Stimulated activated CD8-positive, alpha-beta memory T cell treated with anti-CD3 and anti-CD28 coated beads, Interleukin-15, amount 100 ng/mL, for 1 hour (primary cell): ENCODE measurements at places on chromosomes 2 and 18.

DNA sequence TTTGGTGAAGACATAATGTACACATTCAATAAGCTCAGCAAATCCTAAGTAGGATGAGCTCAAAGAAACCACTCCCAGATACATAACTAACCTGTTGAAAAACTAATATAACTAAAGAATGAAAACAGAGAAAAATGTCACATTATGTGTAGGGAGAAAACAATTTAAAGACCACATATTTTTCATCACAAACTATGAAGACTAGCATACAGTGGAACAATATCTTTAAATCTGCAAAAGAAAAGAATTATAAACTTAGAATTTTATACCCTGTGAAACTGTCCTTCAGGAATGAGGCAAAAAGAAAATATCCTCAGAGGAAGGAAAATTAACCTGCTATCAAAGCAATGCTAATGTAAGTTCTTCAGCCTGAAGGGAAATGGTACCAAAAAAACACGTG is 151.5 kb downstream of the PIEZO2 start:
- no peak for DNase-seq

DNA sequence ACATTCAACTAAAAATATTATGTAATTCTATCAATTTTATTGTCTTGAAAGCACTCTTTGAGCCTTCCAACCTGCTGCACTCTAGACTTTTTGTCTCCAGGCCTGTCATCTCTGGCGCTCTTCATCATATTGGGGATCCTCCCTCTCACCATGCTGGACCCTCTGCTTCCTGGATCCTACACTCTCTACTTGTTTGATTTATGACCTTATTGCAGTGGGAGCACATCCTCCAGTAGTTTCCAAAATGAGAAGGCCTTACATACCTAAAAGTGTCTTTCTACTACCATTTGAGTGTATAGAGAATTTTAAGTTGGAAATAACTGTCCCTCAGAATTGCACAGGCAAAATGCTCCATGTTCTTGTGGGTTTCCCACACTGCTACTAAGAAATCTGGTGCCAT is 25.2 kb downstream of the PNO1 start:
- no peak for DNase-seq

DNA sequence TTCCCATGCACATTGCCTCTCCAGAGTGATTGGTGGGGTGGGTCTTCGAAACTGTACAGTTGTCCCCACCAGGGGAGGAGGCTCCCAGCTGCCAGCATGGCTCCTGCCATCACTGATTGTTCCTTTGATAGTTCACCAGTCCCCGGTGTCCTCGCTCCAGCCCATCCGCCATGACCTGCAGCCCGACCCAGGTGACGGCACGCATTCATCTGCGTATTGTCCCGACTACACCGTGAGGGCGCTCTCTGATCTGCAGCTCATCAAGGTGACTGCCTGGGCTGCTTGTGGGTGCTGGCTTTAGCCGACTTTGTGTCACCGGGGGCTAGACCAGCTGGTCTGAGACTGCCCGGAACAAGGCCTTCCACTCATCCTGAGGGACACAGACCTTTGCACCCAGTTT is 12.4 kb downstream of the CNNM3 start:
- no peak for DNase-seq

GRCh38 chr2:212618636-212619035 is 80.0 kb upstream of the ERBB4 start:
- no peak for DNase-seq

GRCh38 chr2:104474716-104475115 is 379.2 kb upstream of the POU3F3 start:
- no peak for DNase-seq

DNA sequence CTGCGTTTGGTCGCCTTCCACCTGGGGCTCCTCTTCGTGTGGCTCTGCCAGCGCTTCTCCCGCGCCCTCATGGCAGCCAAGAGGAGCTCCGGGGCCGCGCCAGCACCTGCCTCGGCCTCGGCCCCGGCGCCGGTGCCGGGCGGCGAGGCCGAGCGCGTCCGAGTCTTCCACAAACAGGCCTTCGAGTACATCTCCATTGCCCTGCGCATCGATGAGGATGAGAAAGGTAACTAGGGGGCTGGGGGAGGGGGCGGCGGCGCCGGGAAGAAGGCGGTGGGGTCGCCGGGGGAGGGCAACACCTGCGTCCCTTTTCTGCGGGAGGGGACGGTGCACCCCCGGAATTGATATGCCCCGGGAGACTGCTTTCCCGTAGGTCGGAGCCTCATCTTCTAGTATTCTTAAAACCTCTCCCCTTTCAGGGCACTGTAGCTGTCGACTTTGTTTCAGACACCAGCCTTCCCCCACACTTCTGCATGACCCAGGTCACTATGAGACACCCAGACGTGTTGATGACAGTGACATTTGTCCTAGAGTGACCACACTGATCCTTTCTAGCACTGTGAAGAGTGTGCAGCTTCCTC is 755 bp downstream of the SPAST start:
- DNase-seq = no peak

- DNase-seq = no peak
These were observed 128.8 kb downstream of the TTC32 start for GRCh38 chr2:19772981-19773380.

DNA sequence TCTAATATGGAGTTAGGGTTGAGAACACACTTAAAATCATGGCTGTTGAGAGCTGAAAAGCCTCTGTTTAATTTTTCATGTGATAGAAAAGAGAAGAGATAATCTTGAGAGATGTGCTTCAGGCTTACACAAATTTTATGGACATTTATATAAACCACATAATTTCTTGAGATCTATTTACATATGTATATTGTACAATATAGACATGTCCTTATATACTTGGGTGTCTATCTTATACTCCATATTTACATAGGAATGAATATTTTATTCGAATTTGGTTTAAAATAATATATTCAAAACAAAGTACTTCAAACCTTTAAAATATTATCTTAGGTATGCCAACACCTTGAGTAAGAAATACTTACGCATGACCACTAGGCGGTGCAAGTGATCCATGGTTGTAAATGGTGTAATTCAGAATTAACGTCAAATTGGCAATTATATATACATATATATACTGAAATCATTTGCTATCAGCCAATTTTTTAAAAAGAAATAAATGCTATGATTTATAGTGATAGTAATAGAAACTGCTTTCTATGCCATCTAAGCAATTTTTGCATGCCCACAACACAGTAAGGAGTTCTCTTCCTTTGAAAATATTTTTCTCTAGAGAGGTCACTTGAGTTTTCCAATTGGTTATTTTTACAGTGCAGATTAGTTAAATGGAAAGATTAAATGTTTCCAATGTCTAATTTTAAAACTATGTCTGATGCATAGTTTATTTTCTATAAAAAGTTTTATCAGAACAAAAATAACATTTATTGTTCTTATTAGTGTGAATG is 37.6 kb upstream of the SPAG16 start:
- DNase-seq = peak; percentile 35

- no peak for DNase-seq
These were observed 70.3 kb upstream of the GPC1 start for GRCh38 chr2:240364961-240365775.

DNA sequence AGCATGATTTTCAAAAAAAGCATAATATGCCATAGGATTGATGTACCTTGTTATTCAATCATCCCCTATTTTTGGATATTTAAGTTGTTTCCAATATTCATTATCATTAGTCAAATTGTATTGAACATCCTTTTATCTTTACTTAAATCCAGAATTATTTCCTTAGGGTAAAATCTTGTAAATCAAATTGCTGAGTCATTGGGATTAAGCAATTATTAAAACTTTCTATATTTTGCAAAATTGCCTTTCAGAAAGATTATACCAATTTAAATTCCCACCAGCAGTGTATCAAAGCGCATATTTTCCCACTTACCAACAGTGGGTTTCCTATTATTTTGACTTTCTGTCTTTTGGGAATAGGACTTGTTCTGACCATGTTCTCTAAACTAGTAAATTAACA is 159.3 kb downstream of the SS18 start:
- no peak for DNase-seq

DNA sequence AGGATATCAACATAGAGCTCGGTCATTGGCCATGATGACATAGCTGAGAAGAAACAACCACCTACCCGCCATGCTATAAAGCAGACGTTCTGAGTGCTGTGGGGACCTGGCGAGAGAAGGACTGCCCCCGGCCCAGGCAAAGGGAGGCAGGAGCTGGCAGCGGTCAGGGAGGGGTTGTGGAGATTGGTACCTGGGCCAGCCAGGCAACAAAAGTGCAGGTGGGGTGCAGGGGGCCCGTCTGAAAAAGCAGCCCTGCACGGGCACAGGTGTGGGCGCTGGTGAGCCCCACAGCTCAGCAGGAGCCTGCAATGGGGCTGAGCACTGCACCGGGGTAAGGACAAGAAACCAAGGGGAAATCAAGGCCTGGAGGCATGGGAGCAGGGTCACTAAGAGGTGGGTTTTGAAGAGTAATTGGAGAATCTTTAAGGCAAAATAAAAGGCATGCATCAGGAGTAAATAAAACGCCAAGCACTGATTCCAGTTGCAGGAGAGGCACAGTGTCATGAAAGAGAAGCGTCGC is 464.0 kb downstream of the EIPR1 start:
- DNase-seq = no peak

- no peak for DNase-seq
These were observed 91.2 kb downstream of the HDAC4 start for GRCh38 chr2:239309398-239310245.

DNA sequence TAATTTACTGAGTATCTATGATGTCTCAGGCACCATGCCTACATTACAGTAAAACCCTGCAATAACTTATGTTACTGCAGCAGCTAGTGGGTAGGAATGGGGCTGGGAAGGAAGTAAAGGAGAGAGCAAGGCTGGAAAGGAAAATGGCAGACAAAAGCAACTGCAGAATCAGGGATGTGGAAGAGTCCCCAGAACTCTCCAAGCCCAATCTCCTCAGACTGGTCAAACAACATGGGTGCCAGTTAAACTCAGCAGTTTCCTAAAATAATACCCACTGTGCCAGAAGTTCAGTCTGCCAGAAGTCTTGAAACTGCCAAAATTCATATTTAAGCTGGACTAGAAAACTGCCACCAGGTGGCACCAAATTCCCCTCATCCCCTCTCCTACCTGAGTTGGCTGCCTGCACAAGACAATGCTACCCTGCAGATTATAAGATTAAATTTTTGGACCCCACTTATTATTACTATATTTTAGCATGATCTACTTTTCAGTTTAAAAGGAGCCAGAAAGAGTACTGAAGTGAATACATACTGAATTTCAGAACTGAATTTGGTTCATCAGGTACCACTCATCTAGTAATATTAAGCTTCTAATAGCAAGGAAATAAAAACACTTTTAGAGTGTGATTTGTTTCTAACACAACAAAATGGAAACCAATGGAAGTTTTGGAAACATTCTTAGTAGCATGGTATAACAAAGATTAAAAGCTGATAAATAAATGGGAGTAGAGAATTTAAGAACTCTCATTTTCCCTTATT is 86.8 kb upstream of the DNER start:
- peak; percentile 41 for DNase-seq

DNA sequence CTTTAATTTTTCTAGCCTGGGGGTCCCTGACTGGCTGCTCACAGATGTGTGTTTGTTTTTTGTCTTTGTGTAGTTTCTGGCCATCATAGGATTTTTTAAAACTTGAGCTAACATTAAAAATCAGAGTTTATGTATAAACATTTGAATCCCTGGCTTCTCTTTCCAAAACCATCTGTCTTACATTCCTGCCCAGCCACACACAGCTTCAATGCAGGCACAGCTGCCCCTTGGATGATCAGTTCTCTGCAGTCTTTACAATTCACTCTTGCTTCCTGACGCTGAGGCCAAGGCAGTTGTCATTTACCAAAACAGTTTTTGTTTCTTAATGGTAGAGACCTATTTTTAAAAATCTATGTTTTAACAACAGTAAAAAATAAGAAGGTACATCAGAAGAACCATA is 169.2 kb upstream of the LRRTM1 start:
- no peak for DNase-seq

DNA sequence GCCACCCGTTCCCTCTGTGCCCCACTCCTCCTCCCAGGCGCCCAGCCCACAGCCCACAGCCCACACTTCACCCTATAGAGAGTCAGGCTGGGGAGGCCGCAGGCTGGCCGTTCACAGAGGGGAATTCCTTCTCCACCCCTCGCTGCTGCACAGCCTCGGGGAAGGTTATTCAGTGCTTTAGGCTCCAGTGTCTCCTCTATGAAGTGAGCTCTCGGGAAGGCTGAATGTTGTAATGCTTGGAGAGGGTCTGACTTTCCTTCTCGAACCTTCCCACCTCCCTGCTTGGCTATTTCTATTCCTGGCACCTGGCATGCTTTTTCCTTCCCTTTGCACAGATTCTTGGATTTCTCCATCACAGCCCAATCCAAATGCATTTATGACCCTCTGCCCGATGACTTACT is 62.5 kb upstream of the SMAD7 start:
- no peak for DNase-seq

- DNase-seq = no peak
These were observed 422.2 kb upstream of the FSIP2 start for GRCh38 chr2:185316383-185316782.

GRCh38 chr18:54952026-54952425 is 7.2 kb downstream of the CCDC68 start:
- no peak for DNase-seq

GRCh38 chr2:660586-661359 is 16.4 kb downstream of the TMEM18 start:
- no peak for DNase-seq

DNA sequence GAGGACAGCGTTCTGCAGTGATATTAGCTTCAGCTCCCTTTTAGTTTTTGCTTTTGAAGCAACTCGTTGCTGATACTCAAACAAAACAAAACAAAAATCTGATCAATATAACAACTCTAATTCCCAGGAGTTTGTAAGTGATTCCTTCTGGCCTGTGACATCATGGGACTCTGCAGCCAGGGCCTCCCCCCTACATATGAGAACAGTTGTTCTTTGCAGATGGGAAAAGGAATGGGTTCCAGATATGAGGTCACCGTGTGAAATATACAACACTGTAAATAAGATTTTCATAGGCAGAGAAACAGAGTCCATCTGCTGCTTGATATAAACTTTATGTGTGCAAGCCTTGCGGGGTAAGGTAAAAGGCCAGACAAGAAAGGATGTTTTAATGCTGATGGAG is 56.7 kb downstream of the DIS3L2 start:
- no peak for DNase-seq

DNA sequence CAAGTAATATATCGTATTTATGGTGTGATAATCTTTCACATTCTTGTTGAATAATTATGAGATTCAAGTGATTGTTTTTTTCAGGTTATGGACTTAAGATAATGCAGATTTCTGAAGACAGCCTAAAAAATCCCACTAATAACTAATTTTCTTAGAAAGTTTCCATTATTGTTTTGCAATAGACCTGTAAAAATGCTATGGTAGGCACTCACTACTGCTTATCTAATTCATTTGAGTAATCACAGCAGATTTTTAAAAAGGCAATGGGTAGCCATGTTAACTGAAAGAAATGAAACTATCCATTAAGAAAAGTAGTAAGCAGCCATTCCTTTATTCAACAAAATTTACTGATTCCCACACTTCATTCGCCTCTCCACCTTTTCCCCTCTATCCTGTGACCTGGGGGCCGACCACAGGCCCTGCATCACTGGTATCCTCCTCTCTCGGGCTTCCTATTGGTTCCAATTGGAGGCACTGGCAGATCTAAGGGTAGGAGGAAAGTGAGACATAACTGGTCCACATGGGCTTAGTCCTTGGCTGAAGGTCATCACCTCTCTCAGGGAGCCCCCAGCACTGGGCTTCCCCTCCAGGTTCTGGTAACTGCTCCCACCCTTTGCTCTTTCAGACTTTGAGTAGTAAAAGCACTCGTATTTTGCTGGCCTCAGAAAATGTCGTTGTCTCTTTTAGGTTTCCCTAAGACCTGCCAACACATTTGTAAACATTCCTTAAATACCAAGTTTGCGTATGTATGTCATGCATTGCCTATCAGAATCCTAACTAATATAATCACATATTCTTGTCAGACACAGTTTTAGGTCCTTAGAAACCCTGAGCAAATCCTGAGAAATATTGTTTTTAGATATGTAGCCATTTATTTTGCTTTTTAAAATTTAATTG is 18.5 kb downstream of the RBMS1 start:
- DNase-seq = no peak
